ENCODE measurements at places on chromosomes 2 and 18. TPM values are rescaled to one million over a fixed set of nuclear protein-coding genes. Genes with fewer than 3 reads are reported as not detected.

DNA sequence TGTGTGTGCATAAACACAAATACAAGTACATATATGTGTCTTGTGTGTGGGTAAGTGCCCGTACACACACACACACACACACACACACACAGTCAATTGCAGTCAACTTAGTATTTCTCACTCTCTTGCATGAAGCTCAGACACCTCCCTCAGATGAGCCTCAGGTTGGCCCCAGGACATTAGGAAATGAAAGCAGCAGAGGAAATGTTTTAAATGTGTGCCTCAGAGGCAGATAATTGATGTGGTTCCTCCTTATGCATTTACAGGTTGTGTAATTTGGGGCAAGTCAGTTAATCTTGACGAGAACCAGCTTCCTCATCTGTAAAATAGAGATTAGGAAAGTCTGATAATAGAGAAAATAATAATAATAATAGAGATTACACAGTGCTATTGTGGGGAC is 814.0 kb upstream of the ID2 start:
- no peak for DNase-seq

- DNase-seq: no peak
These were observed 1.4 kb downstream of the ACTR1B start for GRCh38 chr2:97662386-97662894.

DNA sequence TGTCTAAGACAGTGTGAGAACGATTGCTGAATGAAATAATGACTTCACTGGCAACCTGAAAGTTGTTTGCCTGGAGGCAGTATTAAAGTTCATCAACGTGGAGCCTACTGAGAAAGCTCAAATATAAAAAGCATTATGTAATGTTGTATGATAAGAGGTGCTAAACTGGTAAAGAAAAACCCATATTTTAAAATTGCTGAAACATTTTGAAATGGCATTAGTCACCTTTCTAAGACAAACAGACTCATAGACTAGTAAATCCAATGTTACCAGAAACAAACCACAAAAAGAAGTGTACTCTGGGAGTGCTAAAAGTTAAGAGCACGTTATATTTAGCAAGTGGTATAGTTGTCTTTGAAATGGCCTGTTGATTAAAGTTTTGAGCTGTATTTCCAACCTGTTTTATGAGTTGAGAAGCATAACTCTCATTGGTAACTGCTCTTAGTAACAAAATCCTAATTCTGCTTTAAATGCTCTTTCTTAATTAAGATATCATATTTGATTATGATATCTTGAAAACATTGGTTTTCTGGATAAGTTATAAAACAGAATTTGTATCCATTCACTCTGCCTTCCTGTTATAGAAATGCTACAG is 62.7 kb downstream of the CYP1B1 start:
- no peak for DNase-seq

- peak; percentile 74 for DNase-seq
These were observed 68.0 kb downstream of the ZFP36L2 start for GRCh38 chr2:43158259-43158880.

- DNase-seq: no peak
These were observed 4.2 kb downstream of the KIAA1328 start for GRCh38 chr18:36833120-36833519.

GRCh38 chr2:46982351-46983064 is 66.9 kb upstream of the MCFD2 start:
- DNase-seq: no peak

GRCh38 chr2:192298664-192299063 is 103.9 kb upstream of the TMEFF2 start:
- DNase-seq: no peak

Gene SIX2
- total RNA-seq: not detected

GRCh38 chr2:215410932-215411285 is 25.0 kb downstream of the FN1 start:
- DNase-seq: no peak

DNA sequence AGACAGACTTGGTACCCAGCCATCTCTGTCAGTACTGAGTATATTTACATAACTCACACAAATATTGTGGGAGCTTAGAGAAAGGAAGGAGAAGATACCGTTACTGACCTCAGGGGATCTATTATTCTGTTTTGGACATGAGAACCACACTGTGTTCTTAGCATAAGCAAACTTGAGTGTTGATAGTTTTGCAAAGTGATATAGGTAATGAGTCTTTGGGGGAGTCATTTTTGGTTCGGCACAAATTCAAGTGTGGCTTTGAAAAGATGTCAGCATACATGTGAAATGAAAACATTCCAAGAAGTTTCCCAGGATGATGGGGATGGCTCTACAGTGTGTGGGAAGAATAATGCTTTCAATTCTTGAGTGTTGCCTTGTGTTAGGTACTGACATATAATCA is 24.1 kb downstream of the SMARCAL1 start:
- DNase-seq: no peak

Gene GPR45
- not detected for total RNA-seq

Gene SLC30A3
- 0.15 TPM for total RNA-seq

Gene C2orf72
- total RNA-seq: 5.7 TPM

All from lower leg skin (tissue), 4 donors.